ENCODE measurements at places on chromosomes 12 and 14.
A peak's percentile ranks its signal among the peaks of the same experiment; 100 is the strongest.

DNA sequence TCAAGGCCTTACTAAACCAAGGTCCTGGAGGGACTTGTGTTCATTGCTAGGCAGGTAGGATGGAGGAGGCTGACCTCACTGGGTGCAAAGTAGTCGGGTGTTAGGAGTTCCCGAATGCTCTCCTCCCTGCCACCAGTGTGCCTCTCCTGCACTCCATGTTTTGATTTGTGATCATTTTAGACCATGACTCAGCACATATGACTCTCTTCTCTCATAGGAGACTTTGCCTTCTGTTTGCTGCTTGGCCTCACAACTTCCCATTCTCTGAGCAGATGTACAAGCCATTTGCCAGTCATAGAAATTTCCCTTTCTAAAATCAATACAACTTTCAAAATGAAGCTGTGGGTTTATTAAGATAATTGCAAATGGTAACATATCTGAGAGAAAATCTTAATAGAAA, 46.6 kb upstream of the LRIG3 start:
- peak; percentile 8 for DNase-seq

GRCh38 chr12:27843714-27844245, 63.7 kb upstream of the MANSC4 start:
- no peak for DNase-seq

DNA sequence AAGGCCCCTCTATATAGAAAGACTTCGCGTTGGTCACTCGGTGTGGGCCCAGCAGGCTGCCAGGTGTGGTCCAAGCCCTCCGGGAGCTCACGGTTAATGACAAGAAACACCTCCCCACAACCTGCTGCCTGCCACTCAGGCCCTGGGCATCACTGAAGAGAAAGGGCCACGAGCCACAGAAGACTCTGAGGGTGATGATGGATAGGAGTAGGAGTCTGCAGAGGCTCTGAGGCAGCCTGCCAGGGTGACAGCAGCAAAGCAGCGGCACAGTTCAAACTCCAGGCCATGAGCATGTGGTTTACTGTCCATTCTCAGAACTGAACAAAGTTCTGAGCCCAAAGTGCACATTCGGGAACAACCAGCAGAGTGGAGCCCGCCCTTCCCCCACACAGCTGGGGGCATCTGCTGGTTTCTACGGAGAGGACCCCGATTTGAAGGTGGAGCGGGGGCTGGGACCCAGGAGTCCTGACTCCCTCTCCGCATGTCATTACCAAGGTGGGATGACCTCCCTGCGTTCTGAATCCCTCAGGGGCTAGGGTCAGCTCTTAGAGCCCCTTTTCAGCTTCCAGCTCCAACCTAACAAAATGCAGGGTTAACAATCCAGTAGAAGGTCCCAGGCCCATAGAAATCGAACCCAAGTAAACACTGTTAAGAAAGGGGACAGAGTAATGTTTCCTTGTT, 65.8 kb downstream of the VWF start:
- DNase-seq = no peak

DNA sequence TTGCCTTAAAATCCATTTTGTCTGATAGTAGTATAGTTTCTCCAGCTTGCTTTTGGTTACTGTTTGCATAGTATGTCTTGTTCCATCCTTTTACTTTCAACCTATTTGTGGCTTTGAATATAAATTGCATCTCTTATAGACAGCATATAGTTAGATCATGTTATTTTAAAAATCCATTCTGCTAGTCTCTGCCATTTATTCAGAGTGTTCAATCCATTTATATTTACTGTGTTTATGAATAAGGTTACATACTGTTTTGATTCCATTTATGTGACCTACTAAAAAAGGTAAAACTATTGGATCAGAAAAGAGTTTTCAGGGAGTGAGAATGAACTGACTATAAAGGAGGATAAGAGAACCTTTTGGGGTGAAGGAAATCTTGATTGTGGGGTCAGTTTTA, 29.6 kb upstream of the VPS33A start:
- DNase-seq = no peak

- DNase-seq = peak; percentile 76
These were observed 22.8 kb downstream of the ERC1 start for GRCh38 chr12:1013618-1014489.

- DNase-seq = no peak
These were observed 503.7 kb downstream of the SLC6A15 start for GRCh38 chr12:84408936-84409335.

GRCh38 chr14:104706733-104707607, 17.1 kb upstream of the ADSS1 start:
- DNase-seq = no peak

DNA sequence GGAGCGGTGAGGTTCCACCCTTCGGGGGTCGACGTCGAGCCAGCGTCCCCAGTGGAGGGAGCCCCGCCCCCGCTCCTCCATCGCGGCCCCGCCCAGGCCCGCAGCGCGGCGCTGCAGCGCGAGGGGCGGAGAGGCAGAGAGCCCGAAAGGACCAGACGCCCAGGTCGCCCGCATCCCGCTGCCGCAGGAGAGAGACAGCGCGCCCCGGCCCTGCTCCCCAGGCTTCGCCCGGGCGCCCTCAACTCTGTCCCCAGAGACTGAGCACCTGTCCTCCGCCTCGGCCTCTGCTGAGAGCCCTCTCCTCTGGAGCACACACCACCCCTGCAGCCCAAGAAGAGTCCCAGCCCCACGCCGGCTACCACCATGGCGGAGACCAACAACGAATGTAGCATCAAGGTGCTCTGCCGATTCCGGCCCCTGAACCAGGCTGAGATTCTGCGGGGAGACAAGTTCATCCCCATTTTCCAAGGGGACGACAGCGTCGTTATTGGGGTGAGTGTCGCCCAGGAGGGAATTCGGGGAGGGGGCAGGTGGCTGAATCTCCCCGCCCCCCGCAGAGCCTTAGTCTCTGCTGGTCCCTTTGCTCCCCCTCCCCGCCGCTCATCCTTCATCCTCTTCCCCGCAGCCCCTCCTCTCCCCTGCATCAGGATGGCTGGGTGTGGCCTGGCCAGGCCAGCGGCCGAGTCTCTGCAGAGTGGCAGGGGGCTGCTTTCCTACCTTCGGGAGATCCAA, at the start of gene KIF5A:
KIF5A (plus strand) TSS at position 136 of the 732 bp plus-strand sequence; CDS start at position 364, 228 bp downstream.
- no peak for DNase-seq

DNA sequence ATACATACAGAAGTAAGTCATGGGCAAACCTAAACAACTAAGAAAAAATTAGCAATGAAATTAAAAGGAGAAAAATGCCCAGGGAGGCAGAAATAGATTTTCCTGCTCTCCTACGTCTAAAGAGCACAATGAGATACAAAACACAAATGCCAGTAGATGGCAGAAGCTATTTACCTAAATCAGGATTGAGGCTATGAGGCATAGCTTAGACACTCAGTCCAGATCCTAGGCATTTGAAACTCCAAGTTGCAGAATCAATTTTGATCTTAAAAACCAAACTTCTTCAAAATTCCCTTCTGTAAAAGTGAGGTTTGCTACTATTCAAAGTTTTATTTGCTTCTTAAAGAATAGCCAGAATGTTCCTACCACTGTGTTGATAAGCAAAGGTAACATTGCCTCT, 368.6 kb downstream of the DAD1 start:
- peak; percentile 7 for DNase-seq

DNA sequence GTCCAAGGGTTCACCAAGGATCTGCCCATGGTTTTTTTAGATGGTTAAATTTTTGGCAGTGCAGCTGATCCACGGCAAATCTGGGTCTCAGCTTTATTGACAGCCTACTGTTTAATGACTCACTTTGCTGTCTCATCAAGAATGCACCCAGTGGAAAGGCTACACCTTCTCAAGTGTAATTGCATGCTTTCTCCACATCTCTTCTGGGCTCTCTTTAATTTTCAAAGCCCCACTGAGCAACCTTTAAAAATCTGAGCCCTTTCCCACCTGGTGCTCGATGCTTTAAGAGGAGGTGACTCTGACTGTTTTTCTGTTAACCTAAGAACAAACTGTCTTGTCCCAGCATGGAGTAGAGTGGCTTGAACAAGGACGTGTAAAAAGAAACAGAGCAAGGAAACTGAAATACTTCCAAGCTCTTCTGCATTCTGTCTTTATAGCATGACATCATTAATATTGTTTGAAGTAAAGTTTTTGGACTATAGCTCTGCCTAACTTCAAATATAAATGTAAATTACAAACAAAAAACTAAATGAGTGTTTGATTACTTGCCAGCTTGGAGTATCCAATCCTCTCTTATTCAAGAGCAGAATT, 214.2 kb upstream of the KRR1 start:
- DNase-seq = peak; percentile 58

DNA sequence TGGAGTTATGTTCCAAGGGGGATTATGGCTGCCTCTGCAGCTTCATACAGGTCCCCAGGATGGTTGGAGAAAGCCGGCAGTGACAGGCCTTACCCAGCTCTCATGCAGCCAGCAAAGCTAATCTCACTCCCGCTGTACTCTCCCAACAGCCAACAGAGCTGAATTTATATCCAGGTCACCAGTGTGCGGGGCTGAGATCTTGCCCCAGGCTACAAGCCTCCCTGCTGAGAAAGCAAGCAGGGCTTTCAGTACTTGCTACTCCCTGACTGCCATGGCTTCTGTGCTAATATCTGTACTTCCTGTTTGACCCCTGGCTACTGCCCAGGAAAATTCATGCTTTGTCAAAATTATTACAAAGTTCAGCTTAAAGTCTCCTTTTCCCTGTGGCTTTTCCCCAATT, 92.9 kb downstream of the ATP23 start:
- no peak for DNase-seq

- peak; percentile 33 for DNase-seq
These were observed 7.1 kb upstream of the ARL1 start for GRCh38 chr12:101414533-101415119.

DNA sequence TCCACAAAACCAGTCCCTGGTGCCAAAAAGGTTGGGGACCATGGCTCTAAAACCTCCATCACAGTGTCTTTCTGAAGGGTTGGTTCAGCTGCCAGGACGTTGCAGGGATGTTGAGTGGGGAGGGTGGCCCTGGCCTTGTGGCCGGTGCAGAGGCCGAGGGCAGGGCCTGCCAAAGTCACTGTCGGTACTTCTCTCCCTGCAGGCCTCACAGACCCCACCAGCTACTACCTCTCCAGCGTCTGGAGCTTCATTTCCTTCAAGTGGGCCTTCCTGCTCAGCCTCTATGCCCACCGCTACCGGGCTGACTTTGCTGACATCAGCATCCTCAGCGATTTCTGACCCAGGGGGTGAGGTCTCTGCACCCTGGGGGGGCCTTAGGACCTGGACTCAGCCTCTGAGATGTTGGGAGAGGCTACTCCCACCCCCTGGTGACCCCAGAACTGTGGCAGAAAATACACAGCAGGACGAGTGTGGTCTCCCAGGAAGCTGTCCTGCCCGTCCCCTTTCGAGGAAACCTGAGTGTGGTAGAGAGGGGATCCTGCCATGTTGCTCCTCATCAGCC, 7.0 kb downstream of the SLC48A1 start:
- no peak for DNase-seq

DNA sequence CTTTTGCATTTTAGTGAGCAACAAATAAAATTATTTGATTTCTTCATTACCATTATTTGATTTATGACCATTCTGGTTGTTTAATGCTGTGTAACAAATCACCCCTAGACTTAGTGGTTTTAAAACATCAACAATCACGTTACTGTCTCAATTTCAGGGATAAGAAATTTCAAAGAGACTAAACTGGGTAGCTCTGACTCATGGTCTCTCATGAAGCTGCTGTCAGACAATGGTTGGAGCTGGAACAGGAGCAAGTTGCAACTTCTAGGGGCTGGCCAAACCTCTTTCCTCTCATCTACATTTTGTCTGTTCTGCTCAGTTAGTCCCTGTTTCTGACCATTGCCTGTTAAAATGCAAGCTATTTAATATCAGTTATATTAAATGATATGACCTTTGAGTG, 517.0 kb downstream of the KCNH5 start:
- no peak for DNase-seq

DNA sequence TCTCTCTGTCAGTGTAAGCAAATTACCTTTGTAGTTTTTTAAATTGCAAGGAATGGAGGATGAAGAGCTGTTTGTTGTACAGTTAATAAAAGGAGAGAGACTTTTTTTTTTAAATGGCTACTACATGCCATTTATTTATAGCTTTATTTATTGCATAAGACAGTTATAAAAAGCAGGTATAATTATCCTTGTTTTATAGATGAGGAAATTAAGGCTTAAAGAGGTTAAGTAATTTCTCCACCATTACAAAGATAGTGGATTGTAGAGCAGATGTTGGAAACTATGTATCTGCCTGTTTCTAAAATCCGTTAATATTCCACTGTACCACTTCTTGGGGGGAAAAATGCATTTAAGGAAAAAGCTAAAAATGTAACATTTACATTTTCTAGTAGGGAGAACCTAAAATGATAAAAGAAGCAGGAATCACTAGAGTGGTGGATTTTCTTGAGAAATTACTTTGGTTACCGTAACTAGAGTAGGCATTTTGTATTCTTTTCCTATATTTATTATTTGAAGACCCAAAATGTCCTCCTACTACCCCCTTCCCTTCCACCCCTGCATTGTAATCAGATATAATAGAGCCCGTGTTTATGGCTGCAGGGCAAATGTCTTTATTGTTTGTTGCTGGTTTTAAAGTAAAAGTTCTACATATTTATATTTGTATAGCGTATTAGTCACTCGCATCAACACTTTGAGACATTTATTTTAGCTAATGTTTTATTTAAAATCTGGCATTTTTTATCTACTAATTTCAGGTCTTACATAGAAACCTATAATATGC, 2.3 kb downstream of the SNAPC1 start:
- DNase-seq = no peak

GRCh38 chr12:119621878-119622277, 28.3 kb downstream of the TMEM233 start:
- DNase-seq = peak; percentile 9

- no peak for DNase-seq
These were observed 17.4 kb downstream of the FAM181A start for GRCh38 chr14:93944348-93945069.

GRCh38 chr14:73746520-73747378, 32.6 kb upstream of the PNMA1 start:
- no peak for DNase-seq

- DNase-seq = no peak
These were observed 41.9 kb upstream of the NFKBIA start for GRCh38 chr14:35446450-35446849.

GRCh38 chr12:17334784-17335183, 728.8 kb upstream of the LMO3 start:
- DNase-seq = no peak

DNA sequence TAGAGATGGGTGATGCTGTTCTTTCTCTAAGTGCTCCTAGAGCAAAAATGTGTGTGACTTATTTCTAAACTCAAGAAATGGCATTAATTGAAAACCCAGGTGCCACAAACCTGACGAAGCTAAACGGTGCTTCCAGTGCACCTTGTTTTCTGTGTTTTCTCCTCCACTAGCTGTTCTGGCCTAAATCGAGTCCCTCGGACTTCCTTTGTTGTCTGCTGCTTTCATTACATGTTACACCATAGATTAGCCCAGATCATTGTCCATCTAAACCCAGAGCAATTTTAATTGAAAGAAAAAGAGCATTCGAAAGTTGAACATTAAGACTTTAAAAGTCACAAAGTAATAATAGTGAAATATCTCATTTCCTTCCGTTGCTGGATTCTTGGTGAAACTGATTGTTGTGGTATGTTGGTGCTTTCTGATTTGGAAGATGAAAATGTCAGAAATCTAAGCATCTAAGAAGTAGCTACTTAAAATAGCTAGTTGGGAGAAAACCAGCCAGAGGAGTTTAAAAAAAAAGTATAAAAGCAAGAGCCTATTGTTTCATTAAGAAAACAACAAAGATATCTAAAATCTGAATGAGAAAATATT, 219.6 kb upstream of the G2E3 start:
- no peak for DNase-seq

GRCh38 chr12:109214131-109214530, 95.0 kb downstream of the FOXN4 start:
- no peak for DNase-seq

GRCh38 chr14:33317675-33318074, 379.0 kb downstream of the NPAS3 start:
- DNase-seq = no peak

GRCh38 chr12:123479442-123480180, 21.7 kb downstream of the SNRNP35 start:
- DNase-seq = no peak
